ENCODE measurements at places on chromosomes 1 and 21.

DNA sequence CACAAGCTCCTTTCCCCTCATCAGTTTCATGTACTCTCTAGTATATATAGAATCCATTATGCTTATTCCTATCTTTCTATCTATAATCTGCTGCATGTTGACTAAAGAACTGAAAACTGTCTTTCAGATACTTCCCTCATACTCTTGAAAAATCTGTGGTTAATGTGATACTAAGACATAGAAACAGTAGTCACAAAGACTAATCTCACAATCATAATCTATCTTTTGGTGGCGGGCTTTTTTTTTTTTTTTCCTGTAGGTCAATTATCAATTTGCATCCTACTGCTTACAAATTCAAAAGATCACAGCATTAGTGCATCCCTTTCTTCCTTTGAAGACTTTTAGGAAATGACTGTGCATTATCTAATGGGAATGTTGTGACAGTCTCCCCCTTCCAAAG, 4.7 kb downstream of the UBR4 start:
- no peak for DNase-seq

DNA sequence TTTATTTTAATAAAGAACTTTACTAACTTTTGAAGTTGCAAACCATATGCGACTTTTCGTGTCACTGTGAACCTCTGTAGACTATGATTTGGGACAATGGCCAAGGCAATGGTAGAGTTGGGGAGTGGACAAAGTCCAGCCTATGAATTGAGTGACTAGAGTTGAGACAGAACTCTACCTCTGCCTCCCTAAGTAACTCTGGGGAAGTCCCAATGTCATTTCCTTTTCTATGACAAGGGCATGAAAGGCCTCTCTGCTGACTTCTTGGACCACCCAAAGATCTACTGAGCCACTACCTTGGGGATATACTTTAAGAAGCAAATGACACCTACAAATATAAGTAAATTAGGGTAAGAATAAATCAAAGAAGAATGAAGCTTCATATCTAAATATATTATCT, 19.3 kb downstream of the BEND5 start:
- no peak for DNase-seq

DNA sequence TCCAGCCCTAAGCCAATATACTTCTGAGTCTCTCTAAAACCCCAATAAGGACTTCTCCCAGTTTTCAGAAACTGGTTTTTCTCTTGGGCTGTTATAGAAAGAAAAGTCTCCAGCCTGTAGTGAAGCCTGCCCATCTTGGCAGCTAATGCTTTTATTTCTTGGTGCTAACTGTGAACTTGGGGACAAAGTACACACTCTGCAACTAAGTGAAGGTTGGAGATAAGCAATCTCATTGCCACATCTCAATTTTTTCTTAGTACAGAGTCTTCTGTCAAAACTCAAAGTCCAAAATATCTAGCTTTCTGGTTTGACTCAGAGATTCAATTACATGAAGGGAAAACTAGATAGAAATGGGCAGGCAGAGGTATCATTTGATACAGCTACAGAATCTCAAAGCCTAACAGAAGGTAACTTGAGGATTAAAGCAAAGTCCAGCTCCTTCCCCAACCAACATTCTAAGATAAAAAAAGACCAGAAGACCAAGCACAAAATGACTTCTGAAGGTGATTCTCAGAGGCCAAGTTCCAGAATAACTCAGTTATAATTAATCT, 14.0 kb downstream of the AK2 start:
- no peak for DNase-seq

DNA sequence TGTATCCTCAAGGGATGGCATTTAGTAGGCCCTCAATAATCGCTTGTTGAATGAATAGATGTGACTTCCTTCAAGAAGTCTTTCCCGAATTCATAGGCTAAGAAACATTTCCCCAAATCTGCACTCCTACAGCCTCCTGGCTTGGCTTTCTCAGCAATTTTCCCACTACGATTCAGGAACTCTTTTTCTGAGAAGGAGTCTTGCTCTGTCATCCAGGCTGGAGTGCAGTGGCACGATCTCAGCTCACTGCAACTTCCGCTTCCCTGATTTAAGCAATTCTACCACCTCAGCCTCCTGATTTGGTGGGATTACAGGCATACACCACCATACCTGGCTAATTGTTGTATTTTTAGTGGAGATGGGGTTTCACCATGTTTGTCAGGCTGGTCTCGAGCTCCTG, 37.9 kb upstream of the IFFO2 start:
- no peak for DNase-seq
